HT1080 (cell line): ENCODE measurements at places on chromosomes 11 and 22.

- DNase-seq, result no peak
Measured at GRCh38 chr11:86043765-86044503, 24.9 kb downstream of the PICALM start.

DNA sequence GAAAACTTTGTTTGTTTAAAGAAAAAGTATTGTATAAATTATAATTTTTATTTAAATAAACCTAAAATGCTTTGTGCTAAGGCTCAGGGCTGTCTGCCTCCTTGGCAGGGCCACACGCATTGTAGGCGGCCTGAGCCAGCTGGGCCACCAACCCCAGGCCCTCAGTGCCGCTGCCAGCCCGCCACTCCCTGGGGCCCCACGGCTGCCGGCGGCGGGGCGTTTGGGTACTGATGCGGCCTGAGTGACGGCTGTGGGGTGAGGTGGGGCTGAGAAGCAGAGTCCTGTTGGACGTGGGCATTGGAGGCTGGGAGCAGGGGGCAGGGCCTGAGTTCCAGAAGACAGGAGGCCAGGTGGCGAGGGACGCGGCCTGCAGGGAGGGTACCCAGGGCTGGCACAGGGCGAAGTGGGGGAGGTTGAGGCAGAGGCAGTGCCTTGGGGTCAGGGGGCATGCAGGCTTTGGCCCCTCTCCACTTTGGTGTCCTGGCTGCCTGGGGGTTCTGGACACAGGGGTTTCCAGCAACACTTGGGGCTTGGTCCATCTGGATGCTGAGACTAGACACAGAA lies 58.3 kb downstream of the CERK start:
- no peak for DNase-seq

DNA sequence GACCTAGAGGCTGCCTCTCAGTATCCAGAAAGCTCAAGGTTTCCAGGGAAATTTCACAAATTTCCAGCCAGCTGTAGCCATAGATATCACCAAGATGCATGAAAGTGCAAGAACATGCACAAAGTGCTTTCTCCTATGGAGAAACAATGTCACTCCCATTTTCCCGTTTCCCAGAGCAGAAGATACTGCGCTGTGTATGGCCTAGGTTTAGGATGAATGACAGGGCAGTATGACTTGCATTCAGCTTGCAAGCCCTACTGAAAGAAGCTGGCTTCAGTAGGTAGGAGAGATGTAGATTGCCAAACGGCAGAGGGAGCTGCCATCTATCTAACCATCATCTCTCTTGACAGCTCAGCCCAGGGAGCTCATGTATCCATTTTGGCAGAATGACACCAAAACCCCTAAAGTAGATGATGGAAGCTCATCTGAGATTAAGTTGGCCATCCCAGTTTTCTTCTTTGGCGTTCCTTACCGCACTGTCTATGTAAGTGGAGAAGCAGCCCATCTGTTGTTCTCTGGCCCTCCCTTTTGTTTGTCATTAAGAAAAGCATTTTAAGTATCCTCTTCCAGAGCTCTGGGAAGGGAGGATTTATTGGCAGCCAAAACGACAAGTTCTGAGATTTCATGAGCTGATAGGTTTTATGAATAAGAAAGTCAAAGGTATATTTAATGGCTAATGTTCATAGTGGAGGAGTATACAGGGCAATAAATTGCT lies 4.6 kb downstream of the TECTA start:
- DNase-seq, result no peak

DNA sequence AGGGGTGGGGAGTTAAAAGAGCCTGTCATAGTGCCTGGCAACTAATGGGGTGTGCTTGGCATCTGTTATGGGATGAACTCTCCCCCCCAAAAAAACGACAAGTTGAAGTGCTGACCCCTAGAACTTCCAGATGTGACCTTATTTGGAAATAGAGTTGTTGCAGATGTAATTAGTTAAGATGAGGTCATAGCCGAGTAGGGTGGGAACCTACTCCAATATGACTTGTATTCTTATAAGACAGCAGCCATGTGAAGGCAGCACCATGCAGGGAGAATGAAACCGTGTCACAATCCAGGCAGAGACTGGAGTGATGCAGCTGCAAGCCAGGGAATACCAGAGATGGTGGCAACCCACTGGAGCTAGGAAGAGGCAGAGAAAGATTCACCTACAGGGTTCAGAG lies 394.5 kb downstream of the TENM4 start:
- no peak for DNase-seq

DNA sequence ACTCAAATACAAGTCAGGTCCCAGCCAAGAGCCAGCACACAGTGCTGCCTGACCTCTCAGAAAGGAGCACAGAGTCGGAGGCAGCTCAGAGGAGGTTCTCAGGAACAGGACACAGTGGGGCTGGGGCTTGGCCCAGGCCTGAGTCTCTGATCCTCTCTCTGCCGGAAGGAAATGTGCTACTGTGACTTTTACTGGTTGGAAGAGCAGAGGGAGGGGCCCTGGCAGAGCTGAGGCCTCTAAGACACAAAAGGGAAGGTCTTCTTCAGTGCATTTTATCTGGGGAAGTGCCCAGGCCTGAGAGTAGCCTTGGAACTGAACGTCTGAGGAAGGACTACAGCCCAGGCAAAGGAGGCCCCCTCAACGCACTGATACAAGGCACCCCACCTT lies 16.2 kb upstream of the CASTOR1 start:
- DNase-seq, result no peak

GRCh38 chr11:99015634-99016454 lies 4.9 kb upstream of the CNTN5 start:
- peak; percentile 45 for DNase-seq

DNA sequence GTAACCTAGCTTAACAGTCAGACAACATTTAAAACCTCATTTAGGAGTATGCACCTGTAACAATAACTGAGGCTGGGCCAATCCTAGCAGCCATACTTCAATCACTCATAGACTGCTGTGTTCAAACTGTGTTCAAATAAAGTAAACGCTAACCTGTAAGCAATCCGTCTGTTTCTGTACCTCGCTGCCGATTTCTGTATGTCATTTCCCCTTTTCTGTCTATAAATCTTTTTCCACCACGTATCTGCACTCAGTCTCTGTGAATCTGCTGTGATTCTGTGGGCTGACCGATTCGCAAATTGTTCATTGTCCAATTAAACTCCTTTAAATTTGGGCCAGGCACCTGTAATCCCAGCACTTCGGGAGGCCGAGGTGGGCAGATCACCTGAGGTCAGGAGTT lies 12.3 kb downstream of the APOBEC3H start:
- no peak for DNase-seq

DNA sequence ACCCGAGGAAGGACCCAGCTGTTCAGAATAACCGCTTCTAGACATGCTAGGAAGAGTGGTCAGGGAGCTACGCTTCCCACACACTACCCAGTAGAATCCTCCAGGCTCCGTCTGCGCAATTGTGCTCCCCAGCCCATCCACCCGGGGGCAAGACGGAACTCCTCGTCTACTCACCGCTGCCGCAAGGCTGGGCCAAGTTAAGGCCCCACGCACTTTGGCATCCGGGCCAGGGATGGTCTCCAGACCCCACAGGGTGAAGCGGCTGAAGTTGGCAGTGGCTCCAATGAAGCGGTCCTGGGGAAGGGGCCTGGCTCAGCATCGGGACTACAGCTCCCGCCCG lies 757 bp downstream of the RNASEH2C start:
- DNase-seq, result no peak

DNA sequence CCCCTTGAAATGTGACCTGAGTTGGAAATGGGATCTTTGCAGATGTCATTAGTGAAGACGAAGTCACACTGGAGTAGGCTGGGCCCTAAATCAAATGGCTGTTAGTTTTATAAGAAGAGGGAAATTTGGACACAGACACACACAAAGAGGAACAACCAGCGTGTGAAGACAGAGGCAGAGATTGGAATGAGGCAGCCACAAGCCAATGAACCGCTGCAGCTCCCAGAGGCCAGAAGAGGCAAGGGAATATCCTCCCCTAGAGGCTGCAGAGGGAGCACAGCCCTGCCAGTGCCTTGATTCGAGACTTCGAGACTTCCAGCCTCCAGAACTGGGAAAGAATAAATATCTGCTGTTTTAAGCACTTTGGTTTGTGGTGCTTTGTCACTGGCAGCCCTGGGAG lies 484.5 kb downstream of the MN1 start:
- DNase-seq, result peak; percentile 7

- no peak for DNase-seq
Measured at GRCh38 chr22:35065796-35066218, at the start of gene ISX. Gene ISX (plus strand): TSS chr22:35066158. CDS start chr22:35067088, 930 bp downstream.

DNA sequence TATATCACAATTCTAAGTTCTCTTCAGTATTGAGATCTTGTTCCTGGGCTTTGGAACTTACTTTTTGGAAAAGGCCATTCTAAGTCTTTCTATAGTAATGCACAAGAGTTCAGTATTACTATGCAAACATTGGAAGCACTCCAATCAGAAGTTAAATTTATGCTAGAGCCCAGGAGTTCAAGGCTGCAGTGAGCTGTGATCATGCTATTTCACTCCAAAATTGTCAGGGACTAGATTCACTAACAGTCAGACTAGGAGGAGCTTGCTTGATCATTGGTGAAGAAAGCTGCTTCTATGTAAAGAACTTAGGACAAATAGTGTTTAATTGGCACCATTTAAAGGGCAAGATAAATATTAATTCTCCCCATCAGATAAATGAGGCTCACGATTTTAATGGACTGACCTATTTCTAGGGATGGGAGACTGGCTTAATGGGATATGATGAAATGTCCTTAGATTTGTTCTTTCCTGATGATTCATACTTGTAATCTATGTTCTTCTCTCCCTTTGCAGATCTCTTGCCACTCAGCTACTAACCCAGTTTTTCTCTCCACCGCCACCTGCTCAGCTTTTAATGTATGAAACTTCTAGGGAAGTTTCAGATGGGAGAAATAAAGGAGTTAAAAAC lies 32.6 kb upstream of the TMEM123 start:
- DNase-seq, result peak; percentile 20

DNA sequence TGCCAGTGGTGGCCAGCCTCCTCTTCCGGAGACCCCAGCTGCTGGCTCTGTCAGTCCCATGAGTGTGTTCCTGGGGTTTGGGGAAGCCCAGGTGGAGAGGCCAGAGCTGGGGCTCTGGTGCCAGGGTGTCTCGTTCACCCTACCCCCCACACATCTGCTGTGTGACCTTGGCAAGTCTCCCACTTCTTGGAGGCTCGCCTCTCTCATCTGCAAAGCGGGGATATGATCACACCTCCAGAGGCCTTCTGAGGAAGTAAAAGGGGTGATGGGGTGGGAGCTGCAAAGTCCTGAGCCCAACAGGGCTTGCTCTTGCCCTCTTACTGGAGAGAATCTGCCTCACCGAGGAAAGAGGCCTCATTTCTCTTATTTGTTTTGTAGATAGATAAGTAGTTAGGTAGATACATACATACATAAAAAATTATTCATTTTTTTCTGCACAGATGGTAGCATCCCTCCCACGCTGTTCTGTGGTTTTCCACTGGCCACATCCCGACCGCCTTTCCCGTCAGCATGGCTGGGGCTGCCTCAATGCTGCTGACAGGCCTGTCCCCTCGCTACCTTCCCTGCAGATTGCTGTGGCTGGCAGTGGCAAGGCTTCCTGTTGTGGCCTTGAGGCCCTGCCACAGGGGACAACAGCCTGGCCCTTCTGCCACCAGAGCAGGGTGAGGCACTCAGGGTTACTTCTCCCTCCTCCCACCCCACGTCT lies 23.9 kb downstream of the MYO7A start:
- DNase-seq, result no peak

DNA sequence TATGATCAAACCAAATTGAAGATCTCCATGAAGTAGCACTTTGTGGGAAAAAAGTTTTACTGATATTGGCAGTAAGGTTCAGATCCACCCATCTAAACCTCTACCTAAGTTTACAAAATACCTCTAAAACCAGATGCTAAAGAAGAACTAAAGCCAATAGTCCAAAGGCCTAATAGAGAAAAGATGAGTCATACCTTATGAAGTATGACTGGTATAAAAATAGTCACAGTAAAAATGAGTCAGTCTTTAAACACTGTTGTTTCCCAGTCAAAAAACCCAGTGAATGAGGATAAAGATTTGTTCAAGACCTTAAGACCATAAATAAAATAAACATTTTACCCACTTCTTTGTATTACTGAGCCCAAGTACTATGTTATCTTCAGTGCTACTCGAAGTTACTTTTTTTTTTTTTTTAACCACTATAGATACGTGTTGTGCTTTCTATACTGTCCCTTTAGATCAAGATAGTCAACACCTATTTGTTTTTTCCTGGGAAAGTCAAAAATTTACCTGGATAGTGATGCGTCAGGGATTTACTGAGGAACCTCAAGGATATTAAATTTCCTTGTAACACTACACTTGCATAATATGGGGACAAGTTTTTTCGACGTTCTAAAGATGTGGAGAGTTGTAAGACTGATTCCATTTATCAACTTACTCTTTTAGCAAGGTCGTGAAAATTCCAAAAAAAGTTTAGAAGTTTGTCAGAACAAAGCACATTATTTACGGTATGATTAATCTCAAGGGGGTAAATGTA lies 87.3 kb downstream of the CCDC73 start:
- peak; percentile 90 for DNase-seq

DNA sequence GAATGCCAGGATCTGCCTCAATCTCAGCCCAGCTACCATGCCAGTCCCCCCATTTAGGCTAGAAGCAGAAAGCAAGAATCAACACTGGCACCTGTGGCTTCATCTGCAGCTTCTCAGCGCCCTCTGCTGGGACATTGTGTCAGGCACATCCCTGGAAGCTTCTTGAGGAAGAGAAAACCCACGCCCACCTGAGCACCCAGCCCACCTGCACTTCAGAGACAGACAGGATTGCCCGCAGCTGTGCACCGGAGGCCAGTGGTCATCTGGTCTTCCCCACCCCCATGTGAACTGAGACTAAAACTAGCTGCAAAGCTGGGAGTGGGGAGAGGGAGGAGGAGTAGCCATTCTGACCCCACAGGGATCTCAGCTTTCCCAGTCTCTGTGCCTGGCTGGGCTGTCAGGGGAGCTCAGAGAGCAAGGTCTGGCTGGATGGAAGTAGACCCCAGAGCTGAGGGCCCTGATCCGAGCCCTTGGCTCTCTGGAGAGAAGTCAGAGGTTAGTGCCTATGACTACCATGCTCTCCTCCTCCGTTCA lies 66.8 kb downstream of the FEZ1 start:
- no peak for DNase-seq

DNA sequence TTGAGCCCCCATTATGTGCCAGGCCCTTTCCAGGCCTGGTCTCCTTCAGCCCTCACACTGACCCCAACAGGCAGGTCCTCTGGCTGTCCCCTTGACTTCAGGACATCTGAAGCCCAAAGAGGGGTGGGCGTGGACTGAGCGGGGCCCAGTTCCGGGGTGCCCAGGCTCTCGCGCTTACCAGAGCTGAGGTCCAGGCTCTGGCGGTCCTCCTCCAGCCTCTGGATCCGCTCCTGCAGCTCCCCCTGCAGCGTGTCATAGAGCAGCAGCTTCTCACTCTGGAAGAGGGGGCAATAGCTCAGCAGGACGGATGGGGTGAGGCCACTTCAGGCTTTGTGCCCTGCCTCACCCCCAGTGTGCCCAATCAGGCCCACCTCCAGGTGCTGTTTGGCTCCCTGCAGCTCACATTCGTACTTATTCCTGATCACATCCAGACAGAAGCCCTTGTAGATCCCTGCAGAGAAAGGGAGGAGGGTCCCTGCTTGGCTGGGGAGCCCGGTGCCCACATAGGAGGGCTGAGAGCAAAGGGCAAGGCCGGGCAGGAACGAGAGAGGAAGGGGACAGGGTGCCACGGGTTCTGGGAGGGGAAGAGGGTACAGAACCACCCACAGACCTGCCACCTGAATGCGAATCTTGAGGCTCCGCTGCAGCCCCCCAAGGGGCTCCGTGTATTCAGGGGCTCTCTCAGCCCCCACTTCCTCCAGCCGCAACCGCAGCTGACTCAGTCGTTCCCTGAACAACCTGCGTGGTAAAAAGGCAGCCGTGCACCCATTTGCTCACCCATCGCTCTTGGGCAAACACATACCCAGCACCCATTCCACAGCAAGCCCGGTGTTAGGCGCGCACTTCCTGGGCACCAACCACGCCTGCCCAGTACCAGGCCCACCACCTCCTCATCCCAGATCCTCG lies 4.1 kb downstream of the BRMS1 start:
- no peak for DNase-seq

- no peak for DNase-seq
Measured at GRCh38 chr11:84089072-84090057, 803.2 kb upstream of the CCDC90B start.
